ENCODE measurements at places on chromosomes 11 and 22. TPM values are rescaled to one million over a fixed set of nuclear protein-coding genes. Genes with fewer than 3 reads are reported as not detected.

Gene OR8H1
- not detected for total RNA-seq

Gene TSPAN18
- 2.1 TPM for total RNA-seq

Gene OMP
- total RNA-seq: not detected

Gene LRRC56
- total RNA-seq: 2.3 TPM

Gene FOLH1
- total RNA-seq: 0.52 TPM

Gene IFITM10
- total RNA-seq: 0.26 TPM

Gene MS4A6A
- total RNA-seq: 24.9 TPM

Gene CARNS1
- total RNA-seq: 2.1 TPM

Gene SMC1B
- not detected for total RNA-seq

Gene SYCE3
- total RNA-seq: not detected

Gene SERHL2
- total RNA-seq: not detected

Gene MAPK8IP1
- 23.7 TPM for total RNA-seq

- no peak overlapping the region for H3K27ac ChIP-seq
- no peak overlapping the region for H3K4me3 ChIP-seq
- no peaks in the 10 kb centered on the region for H3K36me3 ChIP-seq
- DNase-seq: no peak
- H3K27me3 ChIP-seq: no peaks in the 10 kb centered on the region
Measured at GRCh38 chr11:28619846-28620540, 511.8 kb downstream of the METTL15 start.

DNA sequence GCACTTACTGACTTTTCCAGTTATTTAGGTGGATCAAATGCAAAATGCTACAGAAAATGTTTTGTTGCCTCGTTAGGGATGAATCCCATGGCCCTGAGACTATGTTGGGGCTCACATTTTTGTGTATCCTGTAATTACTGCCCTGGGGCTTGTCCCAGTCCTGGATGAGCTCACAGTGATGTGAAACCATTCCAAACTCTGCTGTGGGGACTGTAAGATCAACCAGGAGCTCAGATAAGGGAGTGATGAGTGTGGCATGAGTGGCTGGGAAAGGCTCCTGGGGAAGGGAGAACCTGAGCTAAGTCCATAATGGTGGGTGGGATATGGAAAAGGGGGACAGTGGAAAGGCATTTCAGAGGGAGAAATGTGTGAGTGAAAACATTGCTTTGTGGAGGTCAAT lies 54.0 kb downstream of the SLC5A1 start:
- H3K4me1 ChIP-seq: no peaks in the 10 kb centered on the region
- no peaks in the 10 kb centered on the region for H3K27me3 ChIP-seq
- H3K36me3 ChIP-seq: no peaks in the 10 kb centered on the region
- no peak overlapping the region for H3K27ac ChIP-seq
- DNase-seq: no peak
- H3K4me3 ChIP-seq: no peak overlapping the region

- no peak for DNase-seq
- H3K36me3 ChIP-seq: no peaks in the 10 kb centered on the region
- peaks cover 15% of the 10 kb centered on the region for H3K4me1 ChIP-seq
- no peaks in the 10 kb centered on the region for H3K27me3 ChIP-seq
- H3K4me3 ChIP-seq: no peak overlapping the region
- H3K27ac ChIP-seq: no peak overlapping the region
Measured at GRCh38 chr11:60085909-60086308, 2.6 kb upstream of the MS4A2 start.

DNA sequence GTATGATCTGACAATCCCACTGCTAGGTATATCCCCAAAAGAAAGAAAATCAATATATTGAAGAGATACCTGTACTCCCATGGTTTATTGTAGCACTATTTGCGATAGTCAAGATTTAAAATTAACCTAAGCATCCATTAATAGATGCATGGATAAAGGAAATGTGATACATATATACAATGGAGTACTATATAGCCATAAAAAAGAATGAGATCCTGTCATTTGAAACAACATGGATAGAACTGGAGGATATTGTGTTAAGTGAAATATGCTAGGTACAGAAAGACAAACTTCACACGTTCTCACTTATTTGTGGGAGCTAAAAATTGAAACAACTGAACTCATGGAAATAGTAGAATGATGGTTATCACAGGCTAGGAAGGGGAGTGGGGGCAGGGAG lies 14.6 kb upstream of the HIPK3 start:
- DNase-seq: no peak
- H3K27me3 ChIP-seq: no peaks in the 10 kb centered on the region
- H3K27ac ChIP-seq: no peak overlapping the region
- H3K36me3 ChIP-seq: no peaks in the 10 kb centered on the region
- H3K4me1 ChIP-seq: no peaks in the 10 kb centered on the region
- H3K4me3 ChIP-seq: no peak overlapping the region

- no peak overlapping the region for H3K4me3 ChIP-seq
- DNase-seq: no peak
- H3K27ac ChIP-seq: no peak overlapping the region
- H3K27me3 ChIP-seq: no peaks in the 10 kb centered on the region
- H3K36me3 ChIP-seq: no peaks in the 10 kb centered on the region
Measured at GRCh38 chr22:17734187-17734586, 40.1 kb downstream of the BID start.

- no peak for DNase-seq
- H3K4me1 ChIP-seq: no peaks in the 10 kb centered on the region
- H3K27ac ChIP-seq: no peak overlapping the region
- H3K27me3 ChIP-seq: no peaks in the 10 kb centered on the region
Measured at GRCh38 chr11:58451585-58451984, 9.5 kb upstream of the OR5B12 start.

DNA sequence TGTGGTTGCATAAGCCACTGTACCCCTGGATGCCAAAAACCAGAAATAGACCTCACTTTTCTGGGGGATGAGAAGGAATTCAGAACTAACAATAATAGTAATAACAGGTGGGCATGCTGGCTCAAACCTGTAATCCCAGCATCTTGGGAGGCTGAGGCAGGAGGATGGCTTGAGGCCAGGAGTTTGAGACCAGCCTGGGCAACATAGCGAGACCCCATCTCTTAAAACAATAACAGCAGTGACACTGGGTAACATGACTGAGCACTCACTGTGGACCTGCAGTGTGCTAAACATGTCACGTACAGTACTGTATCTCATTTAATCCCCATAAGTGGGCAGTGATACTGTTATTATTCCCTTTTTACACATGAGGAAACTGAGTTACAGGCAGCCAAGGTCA lies 10.0 kb downstream of the FLRT1 start:
- no peaks in the 10 kb centered on the region for H3K27me3 ChIP-seq
- H3K4me1 ChIP-seq: no peaks in the 10 kb centered on the region
- H3K4me3 ChIP-seq: no peak overlapping the region
- no peaks in the 10 kb centered on the region for H3K36me3 ChIP-seq

DNA sequence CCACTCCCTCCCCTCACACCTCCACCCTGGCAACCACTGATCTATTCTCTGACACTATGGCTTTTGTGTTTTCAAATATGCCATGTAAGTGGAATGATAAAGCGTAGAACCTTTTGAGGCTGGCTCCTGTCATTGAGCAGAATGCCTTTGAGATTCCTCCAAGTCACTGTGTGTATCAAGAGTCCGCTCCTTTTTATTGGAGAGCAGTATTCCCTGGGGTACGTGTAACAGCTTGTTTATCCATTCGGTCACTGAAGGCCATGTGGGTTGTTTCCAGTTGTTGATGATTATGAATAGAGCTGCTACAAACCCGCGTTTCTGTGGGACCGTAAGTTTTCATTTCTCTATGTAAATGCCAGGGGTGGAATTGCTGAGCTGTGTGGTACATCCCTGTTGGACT lies 10.3 kb downstream of the TP53I11 start:
- H3K36me3 ChIP-seq: no peaks in the 10 kb centered on the region
- H3K27ac ChIP-seq: no peak overlapping the region
- H3K27me3 ChIP-seq: no peaks in the 10 kb centered on the region
- DNase-seq: no peak
- H3K4me1 ChIP-seq: peaks cover 26% of the 10 kb centered on the region

DNA sequence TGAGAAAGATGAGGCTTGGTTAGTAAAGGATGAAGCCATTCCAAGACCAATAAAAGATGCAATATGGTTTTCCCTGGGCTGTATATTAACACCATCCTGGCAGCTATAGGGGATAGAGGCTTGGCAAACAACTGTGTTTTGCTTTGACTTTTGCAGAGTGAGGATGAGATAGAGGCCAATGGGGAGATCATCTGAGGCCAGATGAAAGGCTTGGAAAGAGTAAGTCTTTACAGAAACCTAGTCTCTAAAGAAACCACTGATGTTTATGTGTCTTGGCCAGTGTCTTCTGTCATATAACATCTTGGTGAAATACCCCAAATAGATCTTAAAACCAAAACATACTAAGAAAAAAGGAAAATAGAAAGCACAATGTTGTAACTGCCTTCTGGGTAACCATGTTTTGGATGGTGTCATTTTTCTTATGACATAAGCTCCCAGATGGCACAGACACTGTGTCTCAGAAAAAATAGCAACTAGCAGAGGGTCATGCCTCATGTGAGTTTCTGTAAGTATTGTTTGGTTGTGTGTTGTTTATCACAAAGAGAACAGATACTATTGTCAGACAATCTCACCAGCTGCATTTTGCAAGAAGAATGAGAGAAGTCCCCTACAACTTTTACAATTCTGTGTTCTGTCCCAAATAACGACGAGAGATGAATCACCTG lies 305.4 kb downstream of the ST3GAL4 start:
- H3K4me3 ChIP-seq: no peak overlapping the region
- no peak overlapping the region for H3K27ac ChIP-seq
- no peaks in the 10 kb centered on the region for H3K36me3 ChIP-seq
- peaks cover 2% of the 10 kb centered on the region for H3K4me1 ChIP-seq

GRCh38 chr11:112834277-112834755 lies 126.9 kb upstream of the NCAM1 start:
- H3K27me3 ChIP-seq: no peaks in the 10 kb centered on the region
- no peaks in the 10 kb centered on the region for H3K4me1 ChIP-seq
- DNase-seq: peak; percentile 81

DNA sequence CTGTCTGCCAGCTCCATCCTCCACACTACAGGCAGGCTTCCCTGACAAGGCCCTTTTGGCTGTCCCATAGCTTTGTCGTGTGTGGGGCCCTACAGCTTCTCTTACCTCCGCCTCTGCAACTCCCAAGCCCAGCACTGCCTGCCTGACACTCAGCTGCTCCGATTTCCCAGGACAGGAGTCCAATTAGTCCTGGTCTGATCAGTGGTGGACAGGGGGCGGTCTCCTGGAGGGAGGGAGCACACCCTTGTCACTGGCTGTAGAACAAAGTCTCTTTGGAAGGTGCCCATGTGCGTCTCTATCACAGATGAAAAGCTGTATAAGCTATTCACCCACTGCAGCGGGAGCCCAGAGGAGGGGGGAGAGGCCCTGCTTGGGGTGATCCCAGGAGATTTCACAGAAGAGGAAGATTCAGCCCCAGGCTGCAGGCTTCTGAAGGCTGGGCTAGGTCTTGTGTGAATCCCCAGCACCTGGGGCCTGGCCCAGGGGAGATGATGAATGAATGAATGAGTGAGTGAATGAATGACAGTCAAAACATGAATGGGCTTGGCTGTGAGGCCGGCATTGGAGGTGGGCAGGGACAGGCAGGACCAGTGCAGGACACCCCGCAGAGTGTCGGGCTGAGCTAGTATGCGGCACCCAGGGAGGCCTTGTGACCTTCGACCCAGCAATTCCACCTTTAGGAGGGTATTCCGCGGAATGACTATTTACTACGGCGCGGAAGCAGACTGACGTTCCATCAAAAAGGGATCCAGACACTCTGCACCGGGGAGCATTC lies 142.4 kb downstream of the CACNA1I start:
- H3K27me3 ChIP-seq: no peaks in the 10 kb centered on the region
- H3K4me3 ChIP-seq: no peak overlapping the region
- no peaks in the 10 kb centered on the region for H3K36me3 ChIP-seq
- H3K4me1 ChIP-seq: peaks cover 10% of the 10 kb centered on the region
- DNase-seq: no peak
- no peak overlapping the region for H3K27ac ChIP-seq

DNA sequence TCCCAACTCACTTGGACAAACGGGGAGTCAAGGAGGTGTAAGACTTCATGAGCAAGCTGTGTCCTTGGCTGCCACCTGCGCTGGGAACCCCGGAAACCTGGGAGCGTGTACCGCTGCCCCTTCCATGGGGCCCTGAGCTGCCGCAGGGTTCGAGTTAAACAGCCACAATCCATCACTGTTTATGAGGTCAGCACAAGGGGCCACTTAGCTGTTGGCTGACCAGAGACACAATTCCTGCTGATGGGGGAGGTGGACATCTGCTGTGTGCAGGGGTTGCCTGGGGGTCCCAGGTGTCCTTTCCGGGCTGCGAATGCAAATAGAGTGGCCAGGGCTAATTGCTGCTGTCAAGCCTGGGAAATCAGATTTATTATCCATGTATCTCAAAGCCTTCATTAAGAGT lies 549.3 kb downstream of the BRD1 start:
- no peaks in the 10 kb centered on the region for H3K36me3 ChIP-seq
- no peak overlapping the region for H3K27ac ChIP-seq
- no peaks in the 10 kb centered on the region for H3K4me1 ChIP-seq
- H3K4me3 ChIP-seq: no peak overlapping the region

GRCh38 chr11:2577031-2577990 lies 122.5 kb downstream of the KCNQ1OT1 start:
- H3K4me1 ChIP-seq: no peaks in the 10 kb centered on the region
- no peak overlapping the region for H3K27ac ChIP-seq
- no peaks in the 10 kb centered on the region for H3K27me3 ChIP-seq
- DNase-seq: peak; percentile 10

DNA sequence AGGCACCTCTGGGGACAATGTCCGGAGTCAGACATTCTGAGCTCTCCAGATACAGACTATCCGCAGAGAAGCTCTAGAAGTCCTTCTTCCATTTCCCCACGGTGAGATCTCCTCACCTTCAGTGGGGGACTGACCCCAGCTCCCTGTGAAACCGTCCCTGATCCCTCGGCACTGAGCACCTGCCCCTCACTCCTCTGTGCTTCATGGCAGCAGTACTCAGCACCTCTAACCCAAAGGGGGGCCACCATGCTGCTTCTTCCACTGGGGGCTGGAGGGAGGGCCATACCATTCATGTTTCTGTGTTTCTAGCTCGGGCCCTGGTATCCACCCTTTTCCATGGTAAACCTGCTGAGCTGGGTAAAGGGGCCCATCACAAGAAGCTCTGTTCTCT lies 321.7 kb downstream of the BRD1 start:
- no peak overlapping the region for H3K4me3 ChIP-seq
- H3K27ac ChIP-seq: no peak overlapping the region
- H3K27me3 ChIP-seq: no peaks in the 10 kb centered on the region
- DNase-seq: no peak
- H3K4me1 ChIP-seq: no peaks in the 10 kb centered on the region

DNA sequence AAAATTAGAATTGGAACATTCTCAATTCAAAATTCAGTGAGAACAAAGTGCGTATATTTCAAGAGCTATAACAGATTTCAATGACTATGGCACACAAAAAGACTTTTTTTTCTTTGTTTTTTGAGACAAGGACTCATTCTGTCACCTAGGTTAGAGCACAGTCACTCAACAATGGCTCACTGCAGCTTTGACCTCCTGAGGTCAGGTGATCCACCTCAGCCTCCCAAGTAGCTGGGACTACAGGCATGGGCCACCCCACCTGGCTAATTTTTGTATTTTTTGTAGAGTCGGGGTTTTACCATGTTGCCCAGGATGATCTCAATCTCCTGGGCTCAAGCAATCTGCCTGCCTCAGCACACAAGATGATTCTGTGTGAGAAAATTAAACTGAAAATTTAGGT lies 51.5 kb downstream of the PIK3C2A start:
- no peak overlapping the region for H3K4me3 ChIP-seq
- H3K27ac ChIP-seq: no peak overlapping the region
- H3K27me3 ChIP-seq: no peaks in the 10 kb centered on the region
- peaks cover 16% of the 10 kb centered on the region for H3K4me1 ChIP-seq

Measured in body of pancreas (tissue), 4 donors.